GM04504 (cell line): ENCODE measurements at places on chromosomes 4 and X.
A peak's percentile ranks its signal among the peaks of the same experiment; 100 is the strongest.

DNA sequence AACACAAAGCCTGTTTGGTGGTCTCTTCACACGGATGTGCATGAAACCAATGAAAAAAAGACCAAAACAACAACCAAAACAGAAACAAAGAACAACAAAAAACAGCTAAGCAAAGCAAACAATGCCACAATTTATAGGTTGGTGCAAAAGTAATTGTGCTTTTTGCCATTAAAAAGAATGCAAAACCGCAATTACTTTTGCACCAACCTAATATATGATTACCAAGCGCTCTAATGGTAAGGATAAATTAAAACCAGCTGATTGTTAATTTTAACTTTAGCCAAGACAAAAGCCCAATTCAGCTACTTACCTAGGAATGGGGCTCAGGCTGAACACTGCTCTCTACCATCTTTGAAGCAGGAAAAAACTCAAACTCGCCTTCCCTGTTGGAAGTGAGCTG lies 29.4 kb upstream of the TMSB4X start:
- DNase-seq, result no peak

DNA sequence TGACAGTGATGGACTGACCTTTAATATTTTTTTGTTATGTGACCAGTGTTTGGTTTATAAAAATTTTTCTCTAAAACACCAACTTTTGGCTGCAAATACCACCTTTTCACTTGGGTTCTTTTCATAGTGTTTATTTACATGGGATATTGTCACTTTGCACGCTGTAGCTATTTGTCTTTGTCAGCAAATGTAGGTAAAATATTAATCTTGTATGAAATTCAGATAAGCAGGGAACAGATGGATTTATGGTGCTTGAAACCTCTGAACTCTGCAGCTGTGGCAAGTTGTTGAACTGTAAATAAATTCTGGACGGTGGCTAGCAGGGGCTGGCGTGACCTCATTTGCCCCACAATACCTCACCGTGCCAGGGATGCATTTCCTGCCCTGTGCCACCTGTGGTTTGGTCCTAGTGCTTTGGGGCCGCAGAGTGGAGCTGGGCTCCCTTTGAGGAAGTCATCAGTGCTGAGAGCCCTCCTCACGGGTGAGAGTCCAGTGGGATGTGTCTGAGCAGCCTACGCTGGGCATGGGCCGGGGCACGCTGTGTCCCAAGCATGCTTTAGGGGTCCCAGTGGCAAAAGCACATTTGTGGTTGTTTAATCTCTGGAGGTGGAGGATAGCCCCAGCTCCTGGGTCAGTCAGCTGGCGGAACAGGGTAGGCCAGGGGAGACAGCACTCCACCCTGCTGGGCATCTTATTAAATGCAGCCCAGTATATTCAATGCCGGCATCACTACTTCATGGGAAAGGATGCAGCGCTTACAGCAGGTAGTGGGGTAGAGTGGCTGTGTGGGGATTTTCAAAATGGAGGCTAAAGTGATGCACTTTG lies 108.6 kb downstream of the TBL1X start:
- DNase-seq, result no peak

- DNase-seq, result peak; percentile 33
Measured at GRCh38 chr4:111937368-111937767, 207.9 kb upstream of the FAM241A start.

- DNase-seq, result no peak
Measured at GRCh38 chr4:56215141-56215783, 172.0 kb downstream of the AASDH start.

DNA sequence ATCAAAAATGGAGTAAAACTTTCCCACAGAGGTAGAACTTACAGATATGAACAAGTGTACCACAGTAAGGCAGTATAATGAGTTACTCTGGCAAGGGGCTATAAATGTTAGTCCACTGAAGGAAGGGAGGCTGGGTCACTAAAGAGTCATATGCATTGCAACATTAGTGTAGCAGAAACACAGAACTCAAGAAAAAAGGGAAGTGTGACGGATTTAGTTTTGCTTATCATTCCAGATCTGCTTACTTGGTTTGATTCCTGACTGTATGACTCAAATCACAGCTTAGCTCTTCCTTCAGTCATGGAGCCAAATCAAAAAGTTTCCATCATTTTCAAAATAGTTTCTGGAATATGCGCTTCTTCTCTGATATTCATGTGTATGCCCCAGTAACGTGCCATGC lies 148.7 kb downstream of the FSTL5 start:
- peak; percentile 26 for DNase-seq

DNA sequence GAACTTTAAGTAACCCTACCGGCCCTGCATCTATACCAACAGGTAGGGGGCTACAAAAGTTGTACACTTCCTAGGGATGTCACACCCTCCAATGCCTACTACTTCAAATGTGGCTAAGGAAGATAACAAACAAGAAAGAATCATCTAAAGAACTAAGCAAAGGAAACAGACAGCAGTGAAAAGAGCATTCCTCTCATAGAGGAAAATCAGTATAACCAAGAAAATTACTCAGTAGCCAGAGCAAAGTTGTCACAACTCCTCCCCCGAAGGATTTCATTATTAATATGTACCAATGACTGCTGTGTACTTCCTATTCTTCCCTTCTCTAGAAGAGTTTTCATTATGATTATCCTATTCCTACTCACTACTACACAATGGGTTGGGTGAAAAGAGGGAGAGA lies 12.6 kb downstream of the ANKRD17 start:
- no peak for DNase-seq

GRCh38 chrX:33205321-33205720 lies 6.0 kb downstream of the DMD start:
- no peak for DNase-seq

GRCh38 chrX:54208531-54208930 lies 25.5 kb upstream of the FAM120C start:
- no peak for DNase-seq

DNA sequence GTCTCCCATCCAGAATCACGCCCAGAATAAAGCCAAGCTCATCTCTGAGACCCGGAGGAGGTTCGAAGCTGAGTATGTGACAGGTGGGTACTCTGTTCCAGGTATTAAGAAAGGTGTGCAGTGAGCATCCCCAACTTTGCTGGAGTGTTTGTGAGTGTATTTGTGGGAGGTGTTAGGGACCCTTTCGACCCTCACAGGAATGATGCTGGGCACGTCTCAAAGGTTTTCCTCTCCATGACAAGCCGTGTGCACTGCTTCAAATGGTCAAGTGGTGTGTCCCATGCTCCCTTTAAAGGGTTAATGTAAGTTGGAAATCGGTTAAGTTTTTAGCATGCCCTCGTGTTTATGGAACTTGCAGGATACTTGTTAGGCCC lies 442 bp downstream of the MOSPD2 start:
- DNase-seq, result no peak
